ENCODE measurements at places on chromosomes 3 and 15.
A peak's percentile ranks its signal among the peaks of the same experiment; 100 is the strongest.

DNA sequence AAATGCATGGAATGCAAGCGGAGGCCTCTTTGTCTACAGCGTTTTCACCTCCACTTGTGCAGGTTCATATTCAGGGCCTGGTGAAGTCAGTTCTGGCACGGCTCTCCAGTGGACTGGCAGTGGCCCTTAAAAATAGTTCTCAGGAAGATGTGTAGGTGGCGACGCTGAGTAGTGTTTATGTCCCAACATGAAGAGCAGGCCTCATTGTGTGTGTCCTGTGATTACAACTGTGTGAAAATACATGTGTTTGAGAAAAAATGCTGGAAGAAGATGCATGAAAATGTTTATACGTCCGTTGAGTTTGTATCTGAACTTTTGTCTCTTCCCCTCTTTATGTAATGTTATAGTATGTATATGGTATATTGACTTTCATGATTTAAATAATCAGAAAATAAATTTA, 7.2 kb downstream of the LIPC start:
- peak; percentile 44 for DNase-seq

DNA sequence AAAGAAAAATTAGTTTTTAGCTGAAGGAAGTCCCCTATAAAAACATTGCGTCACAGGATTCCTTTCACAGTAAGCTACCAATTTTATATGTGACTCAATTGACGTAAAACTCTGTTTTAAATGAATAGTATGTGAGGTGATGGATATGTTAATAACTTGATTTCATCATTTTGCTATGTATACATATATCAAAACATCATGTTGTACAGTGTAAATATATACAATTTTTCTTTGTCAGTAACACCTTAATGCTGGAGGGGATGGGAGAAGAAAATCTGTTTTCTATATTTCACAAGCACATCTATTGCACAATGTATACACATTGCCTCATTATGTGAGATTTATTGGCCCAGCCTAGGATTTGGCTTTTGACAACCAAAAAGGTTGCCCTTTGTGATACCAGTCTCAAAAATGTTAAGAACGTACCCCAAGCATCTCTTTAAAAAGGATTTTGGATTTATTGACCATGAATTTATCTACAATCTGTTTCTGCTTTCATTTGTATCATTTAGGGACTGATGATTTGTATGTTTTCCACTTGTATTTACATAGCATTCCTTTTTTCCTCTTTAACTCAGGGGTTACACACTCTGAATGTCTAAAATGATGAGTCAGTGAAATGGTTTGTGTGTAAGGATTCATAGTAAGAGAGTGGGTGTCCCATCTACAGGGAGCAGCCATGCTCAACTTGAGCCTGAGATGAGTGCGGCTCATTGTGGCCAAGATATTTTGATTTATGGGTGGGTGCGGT, 62.6 kb downstream of the CRTC3 start:
- no peak for DNase-seq

- no peak for DNase-seq
These were observed 5.1 kb downstream of the CHRD start for GRCh38 chr3:184384856-184385422.

DNA sequence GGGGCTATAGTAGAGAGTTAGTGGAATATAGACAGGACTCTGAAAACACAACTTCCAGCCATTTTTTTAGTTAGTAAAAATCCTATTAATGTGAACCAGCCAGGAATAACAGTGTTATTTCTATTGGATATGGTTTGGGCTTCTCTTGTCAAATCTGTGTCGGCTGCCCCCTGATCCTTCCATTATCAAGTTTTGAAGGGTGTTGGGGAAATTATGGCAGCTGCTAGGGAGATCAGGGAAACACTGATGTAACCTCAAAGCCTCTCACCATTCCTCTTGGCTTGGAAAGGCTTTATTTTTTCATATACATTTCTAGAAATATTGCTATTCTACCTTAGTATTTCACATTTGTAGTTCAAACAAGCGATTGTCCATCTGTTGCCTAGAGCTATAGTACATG, 293.7 kb upstream of the TPRG1 start:
- DNase-seq, result no peak

- no peak for DNase-seq
These were observed 24.0 kb downstream of the TGFBR2 start for GRCh38 chr3:30630238-30631030.
